GM23248 (cell line): ENCODE measurements at places on chromosomes 1 and 21. TPM values are rescaled to one million over a fixed set of nuclear protein-coding genes. Genes with fewer than 3 reads are reported as not detected.

TAL1 gene
- not detected in 2 replicates for total RNA-seq

HCN3 gene
- 0.76 and 1.4 TPM in 2 replicates for total RNA-seq

- H3K4me1 ChIP-seq, result no peaks in the 10 kb centered on the region
- no peaks in the 10 kb centered on the region for H3K27me3 ChIP-seq
- no peaks in the 10 kb centered on the region for H3K36me3 ChIP-seq
- no peak for DNase-seq
- no peak overlapping the region for H3K27ac ChIP-seq
These were observed 14.1 kb downstream of the KIAA0040 start for GRCh38 chr1:175178456-175178855.

DNA sequence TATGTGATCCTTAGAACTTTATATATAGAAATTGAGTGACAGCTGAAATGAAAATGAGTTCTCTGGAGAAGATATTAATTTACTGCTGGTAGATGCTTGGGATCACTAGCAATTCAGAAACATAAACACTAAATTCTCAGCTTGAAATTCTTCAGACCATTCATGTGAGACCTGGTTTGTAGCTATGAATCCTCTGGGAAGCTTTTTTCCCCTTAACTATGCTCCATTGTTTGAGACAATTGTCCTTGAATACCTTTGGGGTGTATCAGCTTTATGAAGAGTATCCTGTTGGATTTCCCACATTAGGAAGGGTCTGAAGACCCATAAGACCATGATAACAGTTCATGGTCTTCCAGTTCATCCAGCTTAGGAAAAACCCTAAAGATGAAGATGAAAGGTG is 4.6 kb upstream of the DENND1B start:
- H3K27ac ChIP-seq, result no peak overlapping the region
- no peaks in the 10 kb centered on the region for H3K36me3 ChIP-seq
- H3K4me3 ChIP-seq, result no peak overlapping the region

- peaks cover 10% of the 10 kb centered on the region for H3K4me1 ChIP-seq
- H3K4me3 ChIP-seq, result no peak overlapping the region
- DNase-seq, result peak; percentile 78
- H3K27ac ChIP-seq, result no peak overlapping the region
- H3K27me3 ChIP-seq, result no peaks in the 10 kb centered on the region
- H3K36me3 ChIP-seq, result no peaks in the 10 kb centered on the region
These were observed 163.9 kb downstream of the ST6GALNAC5 start for GRCh38 chr1:77031106-77031662.

DNA sequence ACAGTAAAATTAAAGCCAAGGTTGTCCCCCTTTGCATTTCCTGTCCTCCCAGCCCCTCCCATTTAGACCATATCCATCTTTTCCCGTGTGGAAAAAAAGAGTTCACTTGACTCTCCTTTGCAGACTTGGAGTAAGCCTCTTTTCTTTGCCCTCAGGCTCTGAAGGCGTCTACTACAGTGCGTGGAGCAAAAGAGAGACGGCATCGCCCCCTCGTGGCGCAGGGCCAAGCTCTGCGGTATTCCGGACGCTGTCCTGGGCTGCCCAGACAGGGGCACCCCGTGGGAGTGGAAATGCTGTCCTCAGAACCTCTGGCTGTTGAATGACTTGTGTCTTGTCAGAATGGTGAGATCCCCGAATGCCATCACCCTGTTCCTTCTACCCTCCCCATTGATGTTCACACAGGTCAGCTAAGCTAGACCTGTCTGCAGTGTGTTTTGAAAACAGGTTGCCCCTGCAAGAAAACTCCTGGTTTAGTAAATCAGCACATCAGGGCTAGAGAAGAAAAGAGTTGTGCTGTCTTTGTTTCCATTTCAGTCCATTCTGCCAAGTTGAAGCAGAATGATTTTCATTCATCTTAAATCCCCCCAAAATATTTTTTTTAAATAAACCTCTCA is 12.3 kb upstream of the GJA8 start:
- H3K27ac ChIP-seq, result no peak overlapping the region
- H3K4me1 ChIP-seq, result no peaks in the 10 kb centered on the region
- DNase-seq, result peak; percentile 64
- no peak overlapping the region for H3K4me3 ChIP-seq

DNA sequence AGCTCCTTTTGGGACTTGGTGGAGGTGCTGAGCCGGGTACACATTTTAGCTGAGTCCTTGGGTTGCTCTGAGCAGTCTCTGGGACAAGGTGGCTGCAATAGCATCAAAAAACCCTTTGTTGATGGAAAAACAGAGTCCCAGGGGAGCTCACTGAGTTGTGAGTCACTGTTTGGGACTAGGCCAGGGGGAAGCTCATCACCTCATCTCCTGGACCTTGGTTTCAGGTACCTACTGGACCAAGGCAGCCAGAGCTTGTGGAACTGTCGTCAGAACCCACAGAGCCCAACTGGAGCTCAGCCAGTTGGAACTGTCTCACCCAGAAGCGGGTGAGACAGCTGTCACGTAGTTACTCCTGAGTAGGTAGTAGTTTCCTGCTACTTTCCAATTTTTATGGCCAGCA is 146.7 kb downstream of the HLX start:
- H3K27ac ChIP-seq, result no peak overlapping the region
- peaks cover 17% of the 10 kb centered on the region for H3K4me1 ChIP-seq
- H3K36me3 ChIP-seq, result no peaks in the 10 kb centered on the region
- DNase-seq, result peak; percentile 59
- H3K4me3 ChIP-seq, result no peak overlapping the region

- H3K4me3 ChIP-seq, result no peak overlapping the region
- H3K4me1 ChIP-seq, result no peaks in the 10 kb centered on the region
- DNase-seq, result no peak
These were observed 25.9 kb upstream of the GNPAT start for GRCh38 chr1:231214918-231215680.

- H3K27me3 ChIP-seq, result no peaks in the 10 kb centered on the region
- H3K27ac ChIP-seq, result peak overlapping the region; percentile 84
- peak overlapping the region; percentile 56 for H3K4me3 ChIP-seq
- no peaks in the 10 kb centered on the region for H3K36me3 ChIP-seq
These were observed 584 bp upstream of the C1orf141 start for GRCh38 chr1:67135354-67135753.

BGLAP gene
- total RNA-seq, result not detected in 2 replicates

DNA sequence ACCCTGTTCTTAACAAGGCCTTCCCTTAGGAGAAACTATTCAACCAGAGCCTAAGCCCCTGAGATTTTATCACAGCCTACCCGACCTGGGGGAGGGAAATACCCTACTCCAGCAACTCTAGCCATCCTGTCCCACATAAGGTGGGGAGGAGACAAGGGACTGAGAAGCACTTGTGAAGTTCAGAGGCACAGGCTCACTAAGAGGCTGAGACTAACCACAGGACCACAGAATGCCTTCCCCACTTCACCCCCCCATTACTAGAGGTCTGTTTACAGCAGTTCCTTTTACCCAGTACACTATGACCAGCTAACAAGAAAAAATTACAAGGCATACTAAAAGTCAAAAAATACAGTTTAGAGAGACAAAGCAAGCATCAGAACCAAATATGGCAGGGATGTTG is 86.8 kb downstream of the TEX35 start:
- DNase-seq, result no peak
- H3K27ac ChIP-seq, result no peak overlapping the region
- no peak overlapping the region for H3K4me3 ChIP-seq

GRCh38 chr1:29383746-29384371 is 147.5 kb downstream of the PTPRU start:
- DNase-seq, result peak; percentile 61
- H3K36me3 ChIP-seq, result no peaks in the 10 kb centered on the region
- peaks cover 11% of the 10 kb centered on the region; the same call in 1 of the 2 replicates for H3K4me1 ChIP-seq
- no peak overlapping the region for H3K4me3 ChIP-seq

PRDM16 gene
- not detected in 2 replicates for total RNA-seq

GRCh38 chr1:26500488-26501175 is 28.4 kb downstream of the HMGN2 start:
- H3K36me3 ChIP-seq, result no peaks in the 10 kb centered on the region
- DNase-seq, result peak; percentile 85
- peak overlapping the region; percentile 81 for H3K4me3 ChIP-seq
- peak overlapping the region; percentile 63 for H3K27ac ChIP-seq

DNA sequence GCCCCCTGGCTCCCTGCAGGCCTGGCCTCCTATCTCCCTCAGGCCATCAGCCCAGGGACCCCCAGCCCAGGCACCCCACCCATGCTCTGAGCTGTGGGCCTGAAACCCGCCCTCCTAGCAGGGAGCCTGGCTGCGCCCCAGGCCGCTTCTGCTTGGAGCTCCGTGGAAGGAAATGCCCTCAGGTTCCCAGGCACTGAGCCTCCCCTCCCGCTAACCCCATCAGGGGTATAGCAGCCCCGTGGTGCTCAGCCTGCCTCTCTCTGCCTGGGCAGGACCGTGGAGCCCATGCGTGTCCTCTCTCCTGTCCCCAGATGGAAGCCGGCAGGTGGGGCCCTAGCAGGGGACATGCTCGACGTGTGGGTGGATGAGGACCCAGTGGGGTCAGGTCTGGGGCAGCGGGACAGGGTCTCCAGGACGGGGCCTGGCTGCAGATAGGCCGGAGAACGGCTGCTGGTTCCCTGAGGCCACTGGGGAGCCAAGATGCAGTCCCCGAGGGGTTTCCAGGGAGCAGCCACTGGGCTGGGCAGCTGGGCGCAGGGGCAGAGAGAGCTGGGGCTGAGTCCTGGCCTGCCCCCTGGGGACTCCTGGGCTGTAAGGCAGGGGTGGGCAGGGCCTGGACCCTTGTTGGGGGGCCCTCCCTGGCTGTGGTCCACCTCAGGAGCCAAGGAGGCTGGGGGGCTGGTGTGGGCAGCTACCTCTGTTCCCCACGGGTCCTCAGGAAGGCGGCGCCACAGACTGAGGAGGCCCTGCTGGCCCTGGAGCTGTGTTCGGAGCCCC is 75.5 kb downstream of the MORN1 start:
- peaks cover 3% of the 10 kb centered on the region for H3K4me1 ChIP-seq
- no peaks in the 10 kb centered on the region for H3K27me3 ChIP-seq
- H3K27ac ChIP-seq, result no peak overlapping the region
- no peak overlapping the region for H3K4me3 ChIP-seq

LIN28A gene
- total RNA-seq, result not detected in 2 replicates

PTBP2 gene
- total RNA-seq, result 9.2 and 9.6 TPM in 2 replicates

- no peak overlapping the region for H3K27ac ChIP-seq
- no peaks in the 10 kb centered on the region for H3K36me3 ChIP-seq
- no peak overlapping the region for H3K4me3 ChIP-seq
- no peaks in the 10 kb centered on the region for H3K4me1 ChIP-seq
- no peaks in the 10 kb centered on the region for H3K27me3 ChIP-seq
These were observed 137.9 kb upstream of the JUN start for GRCh38 chr1:58921751-58922150.

GRCh38 chr1:202221911-202222909 is 28.6 kb downstream of the LGR6 start:
- H3K27me3 ChIP-seq, result peaks cover 52% of the 10 kb centered on the region
- H3K36me3 ChIP-seq, result no peaks in the 10 kb centered on the region
- DNase-seq, result no peak
- H3K27ac ChIP-seq, result no peak overlapping the region
- no peak overlapping the region for H3K4me3 ChIP-seq
- no peaks in the 10 kb centered on the region for H3K4me1 ChIP-seq

GBP5 gene
- total RNA-seq, result 0.43 and 2.0 TPM in 2 replicates

F13B gene
- not detected in 2 replicates for total RNA-seq

DNA sequence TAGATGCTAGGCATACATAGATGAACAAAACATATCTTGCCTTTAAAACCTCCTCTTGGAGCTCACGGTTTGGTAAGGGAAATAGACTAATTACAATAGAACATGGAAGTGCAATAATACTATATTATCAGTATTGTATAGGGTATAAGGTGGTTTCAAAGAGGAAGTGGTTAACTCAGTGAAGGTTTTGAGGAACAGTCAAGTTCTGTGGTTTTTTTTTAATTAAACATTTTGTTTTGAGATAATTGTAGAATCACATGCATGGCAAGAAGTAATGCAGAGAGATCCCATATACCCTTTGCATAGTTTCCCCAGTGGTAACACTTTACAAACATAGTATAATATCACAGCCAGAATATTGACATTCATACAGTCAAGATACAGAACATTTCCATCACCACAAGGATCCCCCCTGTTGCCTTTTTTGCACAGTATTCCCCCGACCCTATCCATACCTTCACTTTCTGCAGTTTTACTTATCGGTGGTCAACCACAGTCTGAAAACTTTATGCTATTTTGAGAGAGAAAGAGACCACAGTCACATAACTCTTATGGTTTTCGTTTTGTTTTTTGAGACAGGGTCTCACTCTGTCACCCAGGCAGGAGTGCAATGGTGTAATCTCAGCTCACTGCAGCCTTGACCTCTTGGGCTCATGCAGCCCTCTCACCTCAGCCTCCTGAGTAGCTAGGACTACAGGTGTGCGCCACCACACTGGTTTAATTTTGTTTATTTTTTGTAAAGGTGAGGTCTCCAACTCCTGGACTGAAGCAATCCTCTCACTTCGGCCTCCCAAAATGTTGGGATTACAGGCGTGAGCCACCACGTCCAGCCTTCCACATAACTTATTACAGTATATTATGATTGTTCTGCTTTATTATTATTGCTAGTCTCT is 60.5 kb upstream of the KIAA1614 start:
- H3K27me3 ChIP-seq, result no peaks in the 10 kb centered on the region
- H3K36me3 ChIP-seq, result no peaks in the 10 kb centered on the region
- no peak for DNase-seq
- H3K4me1 ChIP-seq, result no peaks in the 10 kb centered on the region
- no peak overlapping the region for H3K27ac ChIP-seq
- H3K4me3 ChIP-seq, result no peak overlapping the region

DNA sequence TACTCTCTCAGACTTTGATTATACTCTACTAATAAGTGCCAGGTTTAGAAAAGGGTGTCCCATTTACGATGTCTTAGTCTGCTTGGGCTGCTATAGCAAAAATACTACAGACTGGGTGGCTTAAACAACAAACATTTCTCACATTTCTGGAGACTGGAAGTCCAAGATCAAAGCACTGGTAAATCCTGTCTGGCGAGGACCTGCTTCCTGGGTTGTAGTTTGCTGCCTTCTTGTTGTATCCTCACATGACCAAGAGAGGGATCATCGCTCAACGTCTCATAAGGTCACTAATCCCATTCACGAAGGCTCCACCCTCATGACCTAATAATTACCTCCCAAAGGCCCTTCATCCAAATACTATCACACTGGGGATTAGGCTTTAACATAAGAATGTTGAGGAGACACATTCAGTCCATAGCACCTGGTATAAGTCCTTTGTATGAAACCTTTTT is 12.0 kb downstream of the PRDX6 start:
- no peak overlapping the region for H3K4me3 ChIP-seq
- peaks cover 51% of the 10 kb centered on the region for H3K36me3 ChIP-seq
- DNase-seq, result peak; percentile 15
- no peaks in the 10 kb centered on the region for H3K4me1 ChIP-seq

DNA sequence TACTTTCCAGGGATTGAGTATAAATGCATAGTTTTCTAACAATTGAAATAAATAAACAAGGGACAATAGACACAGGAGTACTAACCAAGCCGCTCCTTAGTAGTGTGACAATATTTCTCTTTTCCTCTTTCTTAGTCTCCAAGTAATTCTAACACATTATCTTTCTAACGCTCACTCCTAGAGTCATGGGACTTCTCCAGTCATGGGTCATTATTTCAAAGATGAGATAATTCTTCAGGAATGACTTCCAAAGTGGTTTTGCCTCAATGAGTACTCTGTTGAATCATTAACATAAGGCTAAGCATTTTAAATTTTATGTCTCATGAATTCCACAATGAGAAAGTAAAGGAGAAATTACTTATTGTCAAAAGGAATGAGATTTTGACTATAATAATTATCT is 605.8 kb upstream of the ADAMTS5 start:
- H3K36me3 ChIP-seq, result no peaks in the 10 kb centered on the region
- peaks cover 51% of the 10 kb centered on the region for H3K4me1 ChIP-seq
- H3K4me3 ChIP-seq, result peak overlapping the region; percentile 15; the same call in 1 of the 2 replicates
- no peaks in the 10 kb centered on the region for H3K27me3 ChIP-seq
- H3K27ac ChIP-seq, result peak overlapping the region; percentile 97
- peak; percentile 92 for DNase-seq

GRCh38 chr1:116697548-116698243 is 30.2 kb upstream of the IGSF3 start:
- H3K27ac ChIP-seq, result 0 out of 2 replicates have a peak overlapping the region, but pooled peaks have one; percentile 11
- no peak overlapping the region for H3K4me3 ChIP-seq
- H3K4me1 ChIP-seq, result peaks cover 13% of the 10 kb centered on the region
- H3K27me3 ChIP-seq, result no peaks in the 10 kb centered on the region

RAD54L gene
- 1.9 and 3.0 TPM in 2 replicates for total RNA-seq
